ENCODE measurements at places on chromosomes 12 and 14. TPM values are rescaled to one million over a fixed set of nuclear protein-coding genes. Genes with fewer than 3 reads are reported as not detected.

GPR68 gene
- 0.33 TPM for polyA plus RNA-seq

OR4M1 gene
- not detected for polyA plus RNA-seq

RASSF9 gene
- polyA plus RNA-seq = 0.68 TPM

OTOGL gene
- polyA plus RNA-seq = 2.9 TPM

MED13L gene
- 15.6 TPM for polyA plus RNA-seq

KRT5 gene
- polyA plus RNA-seq = 1.5 TPM

C12orf60 gene
- polyA plus RNA-seq = 0.89 TPM

GRCh38 chr12:104204690-104205480 lies 10.7 kb upstream of the TXNRD1 start:
- no peak overlapping the region for H3K4me3 ChIP-seq
- no peak overlapping the region for H3K27ac ChIP-seq
- DNase-seq = no peak
- no peaks in the 10 kb centered on the region for H3K27me3 ChIP-seq

DNA sequence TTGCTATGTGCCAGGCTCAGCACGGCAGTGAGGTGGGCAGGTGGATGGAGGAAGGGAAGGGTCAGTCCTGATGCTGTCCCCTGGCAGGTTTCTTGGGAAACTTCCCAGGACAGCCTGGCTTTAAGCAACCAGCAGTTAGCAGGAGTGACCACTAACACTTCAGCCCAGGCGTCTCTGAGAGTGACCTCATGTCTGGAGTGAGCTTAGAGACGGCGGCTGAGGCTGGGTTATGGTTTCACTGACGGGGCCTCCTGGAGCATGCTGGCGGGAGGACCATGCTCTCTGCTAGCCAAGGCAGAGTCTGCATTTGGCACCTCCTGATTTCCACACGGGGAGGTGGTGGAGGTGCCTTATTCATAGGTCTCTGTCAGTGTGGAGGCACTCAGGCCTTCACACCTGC lies 2.5 kb downstream of the HHIPL1 start:
- H3K4me3 ChIP-seq = no peak overlapping the region
- H3K27ac ChIP-seq = no peak overlapping the region
- H3K27me3 ChIP-seq = no peaks in the 10 kb centered on the region
- DNase-seq = no peak
- H3K36me3 ChIP-seq = no peaks in the 10 kb centered on the region

GRCh38 chr12:104630230-104630670 lies 173.5 kb downstream of the CHST11 start:
- DNase-seq = no peak
- no peak overlapping the region for H3K4me3 ChIP-seq
- no peaks in the 10 kb centered on the region for H3K36me3 ChIP-seq
- no peak overlapping the region for H3K27ac ChIP-seq
- no peaks in the 10 kb centered on the region for H3K27me3 ChIP-seq
- no peaks in the 10 kb centered on the region for H3K4me1 ChIP-seq

DNA sequence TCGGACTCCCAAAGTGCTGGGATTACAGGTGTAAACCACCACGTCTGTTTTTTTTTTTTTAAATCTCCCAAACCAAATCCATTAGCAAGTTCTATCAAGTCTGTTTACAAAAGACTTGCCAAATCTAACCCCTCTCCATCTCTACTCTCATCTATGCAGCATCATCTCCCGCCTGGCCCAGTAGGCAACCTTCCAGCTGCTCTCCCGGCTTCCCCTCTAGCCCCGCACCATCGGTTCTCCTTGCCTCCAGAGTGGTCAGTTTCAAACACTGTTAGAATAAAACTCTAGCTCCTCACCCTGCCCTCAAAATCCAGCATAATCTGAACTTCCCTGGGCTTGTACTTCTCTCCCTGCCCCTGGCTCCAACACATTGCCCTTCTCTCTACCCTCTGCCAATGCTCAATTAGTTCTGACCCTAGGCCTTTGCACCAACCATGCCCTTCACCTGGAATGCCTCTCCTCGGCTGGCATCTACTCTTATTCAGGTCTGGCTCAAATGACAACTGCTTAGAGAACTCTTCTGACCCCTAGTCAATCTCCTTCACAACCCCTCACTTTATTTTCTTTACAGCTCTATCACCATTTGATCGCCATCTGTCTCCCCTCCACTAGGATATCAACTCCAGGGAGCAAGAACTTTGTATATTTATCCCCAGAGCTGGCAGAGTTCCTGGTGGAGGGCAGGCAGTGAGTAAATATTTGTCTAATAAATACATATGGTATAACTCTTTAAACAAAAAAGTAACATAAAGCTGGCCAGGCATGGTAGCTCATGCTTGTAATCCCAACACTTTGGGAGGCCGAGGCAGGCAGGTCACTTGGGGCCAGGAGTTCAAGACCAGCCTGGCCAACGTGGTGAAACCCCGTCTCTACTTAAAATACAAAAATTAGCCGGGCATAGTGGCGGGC lies 4.9 kb downstream of the WSB2 start:
- no peak overlapping the region for H3K4me3 ChIP-seq
- no peaks in the 10 kb centered on the region for H3K36me3 ChIP-seq
- no peaks in the 10 kb centered on the region for H3K27me3 ChIP-seq
- peaks cover 45% of the 10 kb centered on the region for H3K4me1 ChIP-seq

DNA sequence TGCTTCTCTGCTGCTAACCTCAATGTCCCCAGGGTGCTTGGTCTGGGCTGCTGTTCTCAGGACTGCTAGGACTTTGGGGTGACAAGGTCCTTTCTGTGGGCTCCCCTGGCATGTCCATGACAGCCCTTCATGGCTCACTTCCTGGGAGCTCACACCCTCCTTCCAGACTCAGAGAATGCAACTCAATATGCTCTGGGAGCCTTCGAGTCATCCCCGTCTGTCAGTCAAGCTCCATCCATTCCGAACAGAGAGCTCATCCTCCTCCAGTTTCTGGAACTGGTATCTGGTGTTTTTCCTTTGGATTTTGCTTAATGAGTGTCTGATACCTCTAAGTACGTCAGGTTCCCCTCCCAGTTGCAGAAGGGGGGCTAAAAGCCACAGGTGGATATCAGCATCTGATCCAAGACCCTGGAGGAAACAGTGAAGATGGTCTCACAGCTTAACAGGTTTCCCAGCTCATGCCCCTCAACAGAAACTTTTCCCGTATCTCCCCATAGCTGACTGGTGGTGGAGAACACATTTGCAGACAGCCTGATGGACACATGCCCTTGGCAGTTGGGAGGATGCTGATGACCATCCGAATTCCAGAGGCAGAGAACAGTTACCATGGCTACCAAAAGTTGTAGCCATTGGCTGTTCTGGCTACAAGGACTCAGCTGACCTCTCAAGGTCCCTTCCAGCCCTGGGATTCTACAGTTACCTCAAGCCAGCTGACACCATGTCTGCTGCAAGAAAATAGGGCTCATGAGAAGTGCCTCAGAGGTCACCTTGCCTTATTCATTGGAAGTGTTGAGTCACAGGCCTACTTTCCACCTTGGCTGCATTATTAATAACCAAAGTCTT lies 9.5 kb upstream of the RAB35 start:
- no peak for DNase-seq
- H3K36me3 ChIP-seq = peaks cover 4% of the 10 kb centered on the region
- H3K4me1 ChIP-seq = no peaks in the 10 kb centered on the region
- H3K27me3 ChIP-seq = no peaks in the 10 kb centered on the region
- no peak overlapping the region for H3K4me3 ChIP-seq

DNA sequence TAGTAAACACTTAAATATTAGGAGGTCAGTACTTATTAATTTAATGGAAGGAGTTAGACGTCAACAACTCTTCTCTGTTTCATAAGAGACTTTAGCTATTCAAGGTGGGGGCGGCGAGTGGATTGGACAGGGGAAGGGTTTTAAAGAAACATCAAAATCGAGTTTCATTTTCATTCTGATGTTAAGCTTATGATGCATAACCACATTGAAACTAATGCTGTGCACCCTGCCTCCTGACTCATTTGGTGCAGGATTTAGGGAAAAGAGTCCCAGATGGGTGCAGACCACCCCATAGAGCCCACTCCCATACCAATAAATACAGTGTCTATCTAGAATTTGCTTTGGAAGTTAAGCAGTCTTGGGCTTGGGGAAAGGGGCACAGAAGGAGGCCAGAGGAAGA lies 7.4 kb downstream of the ZBTB39 start:
- H3K27me3 ChIP-seq = no peaks in the 10 kb centered on the region
- H3K4me3 ChIP-seq = no peak overlapping the region
- H3K4me1 ChIP-seq = no peaks in the 10 kb centered on the region
- H3K36me3 ChIP-seq = peaks cover 11% of the 10 kb centered on the region
- H3K27ac ChIP-seq = no peak overlapping the region

DNA sequence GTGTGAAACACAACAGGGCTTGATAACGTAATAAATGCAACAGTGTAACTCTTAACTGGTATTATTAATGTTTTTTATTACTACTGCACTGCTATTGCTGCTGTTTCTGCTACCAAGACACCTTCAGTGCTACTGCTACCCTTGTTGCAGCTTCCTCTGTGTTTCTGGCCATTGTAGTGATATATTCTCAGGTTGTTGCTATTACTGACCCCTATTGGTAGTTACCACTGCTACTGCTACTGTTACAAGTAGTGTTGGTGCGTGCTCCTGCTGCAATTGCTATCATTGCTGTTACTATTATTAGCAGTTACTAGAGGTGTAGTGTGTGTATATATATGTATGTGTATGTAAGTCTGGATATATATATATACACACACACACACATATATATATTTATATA lies 87.2 kb upstream of the PTPRB start:
- H3K4me1 ChIP-seq = no peaks in the 10 kb centered on the region
- no peak for DNase-seq
- no peak overlapping the region for H3K4me3 ChIP-seq

DNA sequence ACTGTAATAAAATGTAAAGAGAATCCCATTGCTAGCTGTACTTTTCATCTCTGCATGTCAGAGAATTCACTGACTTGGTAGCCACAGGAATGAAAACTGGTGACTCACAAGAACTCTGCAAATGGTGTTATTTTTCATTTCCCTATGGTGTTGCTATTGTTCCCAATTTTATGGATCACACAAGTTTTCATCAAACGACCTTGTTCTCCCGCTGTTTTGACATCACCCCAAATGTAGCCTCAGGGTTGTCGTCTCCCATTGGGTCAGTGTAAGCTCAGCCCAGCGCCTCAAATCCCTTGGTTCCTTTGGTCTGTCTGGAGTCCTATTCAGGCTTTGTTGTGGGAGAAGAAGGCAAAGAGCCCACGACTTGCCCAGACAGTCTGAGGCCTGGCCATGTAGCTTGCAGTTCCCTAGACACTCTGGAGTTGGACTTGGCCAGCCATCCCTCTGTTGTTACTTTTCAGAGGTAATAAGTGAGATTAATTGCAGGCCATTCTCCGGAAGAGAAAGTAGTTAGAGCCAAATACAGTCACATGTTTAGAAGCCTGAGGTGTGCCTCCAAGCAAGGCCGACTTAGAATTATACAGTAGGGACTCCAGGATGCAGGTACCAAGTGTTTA lies 159.2 kb downstream of the TGFB3 start:
- no peaks in the 10 kb centered on the region for H3K27me3 ChIP-seq
- H3K36me3 ChIP-seq = no peaks in the 10 kb centered on the region
- no peak for DNase-seq
- no peak overlapping the region for H3K4me3 ChIP-seq
- H3K4me1 ChIP-seq = peaks cover 20% of the 10 kb centered on the region

GRCh38 chr14:102485693-102486512 lies 23.7 kb downstream of the ANKRD9 start:
- no peaks in the 10 kb centered on the region for H3K27me3 ChIP-seq
- no peak overlapping the region for H3K27ac ChIP-seq
- no peak overlapping the region for H3K4me3 ChIP-seq
- no peaks in the 10 kb centered on the region for H3K4me1 ChIP-seq
- DNase-seq = peak; percentile 23
- no peaks in the 10 kb centered on the region for H3K36me3 ChIP-seq

DNA sequence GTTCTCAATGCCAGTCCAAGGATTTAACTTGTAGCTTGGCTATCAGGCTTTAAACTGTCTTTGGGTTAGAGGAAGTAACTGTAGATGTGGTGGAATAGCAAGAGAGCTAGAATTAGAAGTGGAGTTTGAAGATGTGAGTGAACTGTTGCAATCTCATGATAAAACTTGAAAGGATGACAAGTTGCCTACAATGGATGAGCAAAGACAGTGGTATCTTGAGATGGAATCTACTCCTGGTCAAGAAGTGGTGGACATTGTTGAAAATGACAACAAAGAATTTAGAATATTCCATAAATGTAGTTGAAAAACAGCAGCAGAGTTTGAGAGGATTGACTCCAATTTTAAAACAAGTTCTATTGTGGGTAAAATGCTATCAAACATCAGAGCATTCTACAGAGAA lies 199.0 kb downstream of the DUSP6 start:
- no peak for DNase-seq
- no peaks in the 10 kb centered on the region for H3K4me1 ChIP-seq
- H3K36me3 ChIP-seq = no peaks in the 10 kb centered on the region

DNA sequence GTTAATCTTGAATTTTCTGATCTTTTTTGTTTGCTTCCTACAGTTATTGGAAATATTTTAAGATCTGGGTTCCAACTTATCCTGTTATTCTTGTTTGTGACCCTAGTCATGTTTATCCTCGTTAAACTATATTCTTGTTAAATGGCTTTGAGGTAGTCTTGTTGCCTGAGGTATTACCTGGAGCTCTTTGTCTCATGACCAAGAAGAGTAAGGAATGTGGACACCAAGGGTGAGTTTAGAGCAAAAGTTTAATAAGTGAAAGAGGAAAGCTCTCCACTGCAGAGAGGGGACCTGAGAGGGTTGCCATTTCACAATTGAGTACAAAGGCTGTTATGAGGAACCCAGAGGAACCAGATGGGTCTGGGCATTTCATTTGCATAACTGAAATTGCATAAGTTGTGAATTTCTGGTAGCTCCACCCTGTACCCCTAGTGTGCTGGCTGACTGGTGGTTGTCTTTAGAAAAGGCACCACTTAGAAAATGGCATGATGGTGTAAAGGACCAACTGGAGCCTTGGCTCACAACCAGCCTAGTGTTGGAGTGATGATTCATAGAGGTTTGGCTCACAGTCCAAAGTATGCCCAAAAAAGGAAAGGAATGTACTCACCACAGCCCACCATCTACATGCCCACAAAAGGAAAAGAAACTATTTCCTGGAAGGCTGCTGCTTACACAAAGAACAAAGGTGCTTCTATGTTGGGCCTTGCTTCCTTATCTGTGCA lies 36.7 kb upstream of the RESF1 start:
- no peak for DNase-seq
- no peaks in the 10 kb centered on the region for H3K36me3 ChIP-seq
- H3K4me1 ChIP-seq = no peaks in the 10 kb centered on the region
- H3K27ac ChIP-seq = no peak overlapping the region
- H3K4me3 ChIP-seq = no peak overlapping the region

GRCh38 chr12:108589840-108590229 lies 8.0 kb downstream of the TMEM119 start:
- H3K4me1 ChIP-seq = no peaks in the 10 kb centered on the region
- H3K27ac ChIP-seq = no peak overlapping the region
- no peak for DNase-seq

DNA sequence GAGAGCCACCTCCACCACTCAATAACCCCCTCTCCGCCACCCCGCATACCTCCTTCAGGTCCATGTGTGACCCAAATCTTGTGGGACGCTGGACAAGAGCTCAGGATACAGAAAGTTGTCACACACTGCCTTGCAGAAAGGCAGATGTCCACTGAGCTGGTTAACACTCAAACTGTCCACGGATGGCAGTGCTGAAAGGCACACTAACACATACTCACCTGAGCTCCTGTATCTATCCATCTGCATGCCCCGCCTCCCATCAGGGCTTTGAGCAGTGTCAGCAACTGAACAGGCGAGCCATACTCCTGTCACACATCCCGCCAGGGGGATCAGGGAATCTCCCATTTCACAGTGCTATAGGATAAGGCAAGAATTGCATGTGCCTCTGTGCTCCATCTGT lies 642.0 kb downstream of the GALC start:
- H3K4me3 ChIP-seq = no peak overlapping the region
- no peak for DNase-seq
- no peaks in the 10 kb centered on the region for H3K4me1 ChIP-seq
- H3K36me3 ChIP-seq = no peaks in the 10 kb centered on the region

- no peak overlapping the region for H3K4me3 ChIP-seq
- peaks cover 20% of the 10 kb centered on the region for H3K4me1 ChIP-seq
- DNase-seq = no peak
- H3K27me3 ChIP-seq = no peaks in the 10 kb centered on the region
- no peaks in the 10 kb centered on the region for H3K36me3 ChIP-seq
Measured at GRCh38 chr12:52279422-52280318, 5.2 kb downstream of the KRT86 start.

Measured in pancreas (tissue), 10 donors.